Activated T-cell treated with anti-CD3 and anti-CD28 coated beads for 24 hours (primary cell): ENCODE measurements at places on chromosomes 3 and 15.

DNA sequence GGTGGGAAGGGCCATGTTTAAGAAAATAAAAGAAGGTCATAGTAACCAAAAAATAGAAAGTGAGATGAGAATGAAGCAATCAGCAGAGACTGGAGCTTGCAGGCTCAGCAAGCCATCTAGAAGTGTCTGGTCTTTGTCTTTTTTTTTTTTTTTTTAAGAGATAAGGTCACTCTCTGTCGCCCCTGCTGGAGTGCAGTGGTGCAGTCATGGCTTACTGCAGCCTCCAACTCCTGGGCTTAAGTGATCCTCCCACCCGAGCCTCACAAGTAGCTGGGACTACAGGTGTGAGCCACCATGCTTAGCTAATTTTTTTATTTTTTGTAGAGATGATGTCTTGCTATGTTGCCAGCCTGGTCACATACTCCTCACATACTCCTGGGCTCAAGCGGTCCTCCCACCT, 36.2 kb downstream of the GXYLT2 start:
- DNase-seq = no peak

DNA sequence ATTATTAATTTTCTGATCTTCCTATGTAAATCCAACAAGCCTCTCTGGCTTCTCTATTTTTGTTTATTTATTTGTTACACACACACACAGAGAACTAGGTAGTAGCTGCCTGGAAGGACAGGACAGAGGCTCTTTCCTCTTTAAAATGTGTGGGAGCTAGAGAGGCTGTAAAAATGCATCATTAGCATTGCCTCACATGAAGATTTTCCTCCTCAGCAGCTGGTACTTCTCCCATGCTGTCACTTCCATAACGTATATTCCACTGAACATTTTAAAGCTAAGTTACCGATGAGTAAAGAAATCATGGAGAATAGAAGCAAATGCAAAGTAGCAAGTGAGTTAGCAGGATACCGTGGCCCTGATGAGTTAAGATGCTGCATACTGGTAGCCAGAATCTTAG, 63.9 kb downstream of the IMPG2 start:
- no peak for DNase-seq

- no peak for DNase-seq
Observed at GRCh38 chr3:140636406-140637138, 41.3 kb upstream of the TRIM42 start.

GRCh38 chr15:70356062-70356860, 258.5 kb upstream of the TLE3 start:
- no peak for DNase-seq

DNA sequence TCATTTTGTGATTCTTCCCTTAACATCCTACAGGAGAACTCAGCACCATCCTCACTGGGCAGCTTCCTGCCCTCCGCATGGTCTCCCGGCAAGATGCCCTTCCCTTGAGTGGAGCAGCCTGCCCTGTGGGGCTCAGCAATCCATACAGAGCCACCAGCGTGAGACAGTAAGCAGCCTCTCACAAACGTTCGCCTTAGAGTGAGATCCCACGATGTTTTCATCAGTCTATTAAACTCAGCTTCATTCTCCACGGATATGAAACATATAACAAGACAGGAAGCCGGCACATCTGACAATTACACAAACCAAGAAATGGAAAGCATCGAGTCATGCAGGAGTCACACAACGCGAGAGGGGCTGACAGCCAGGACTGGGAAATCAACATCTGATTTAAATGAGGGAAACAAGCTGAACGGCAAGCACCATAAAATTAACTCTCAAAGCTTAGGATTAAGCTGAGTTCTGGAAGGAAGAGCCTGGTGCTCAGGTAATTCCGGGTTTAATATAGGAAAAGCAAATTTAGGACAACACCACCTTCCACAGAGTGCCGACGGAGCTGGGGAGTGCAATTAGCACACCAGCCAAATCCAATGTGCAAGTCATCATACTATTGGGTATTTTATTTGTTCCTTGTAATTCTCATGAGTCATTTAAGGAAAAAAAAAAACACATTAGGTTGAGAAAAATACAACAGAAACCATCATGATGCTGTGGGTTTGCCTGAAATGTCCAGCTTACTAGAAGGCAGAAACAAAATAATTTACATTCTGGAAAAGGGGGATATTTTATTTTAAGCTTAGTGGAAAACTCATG, 272.0 kb downstream of the OCA2 start:
- DNase-seq = no peak

- DNase-seq = no peak
Observed at GRCh38 chr3:106022913-106023312, 154.1 kb upstream of the CBLB start.

GRCh38 chr3:9247941-9248521, 1.4 kb downstream of the SRGAP3 start:
- no peak for DNase-seq

GRCh38 chr15:77282333-77282732, 137.6 kb downstream of the PEAK1 start:
- no peak for DNase-seq

DNA sequence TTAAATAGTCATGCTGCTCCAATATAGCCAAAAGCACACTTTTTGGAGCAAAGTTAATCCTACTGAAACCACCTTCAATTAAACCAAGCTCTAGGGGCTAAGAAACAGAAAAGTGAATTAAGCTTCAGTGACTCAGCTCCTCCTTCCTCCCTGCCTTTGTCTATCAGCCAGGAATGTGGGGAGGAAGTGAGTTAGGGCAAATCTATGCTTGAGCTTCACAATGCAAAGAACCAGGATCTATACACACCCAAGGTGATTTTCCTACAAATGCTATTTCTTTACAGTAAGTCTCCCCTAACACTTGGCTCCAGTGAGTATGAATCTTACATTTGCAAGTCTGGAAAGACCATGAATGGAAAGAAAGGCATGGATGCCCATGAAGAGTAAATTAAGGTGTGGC, 212.1 kb downstream of the P3H2 start:
- DNase-seq = no peak
